Thoracic aorta (tissue), 2 donors: ENCODE measurements at places on chromosomes 6 and 20.

DNA sequence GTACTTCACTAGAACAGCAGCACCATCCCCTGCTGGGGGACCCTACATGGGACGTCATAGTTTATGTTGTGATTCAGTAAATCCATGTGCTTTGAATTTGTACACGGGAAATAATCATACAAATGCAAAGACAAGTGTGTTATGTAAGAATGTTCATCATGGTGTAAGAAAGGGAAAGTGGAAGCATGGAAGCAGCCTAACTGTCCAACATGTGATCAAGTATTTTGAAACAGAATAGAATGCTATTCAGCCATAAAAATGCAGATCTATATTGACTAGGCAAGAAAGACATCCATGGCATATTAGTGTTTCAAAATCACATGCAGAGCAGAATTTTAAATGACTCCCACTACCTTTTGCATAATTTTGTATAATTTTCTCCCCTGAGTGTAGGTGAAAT lies 117.6 kb downstream of the F13A1 start:
- no peak for DNase-seq

DNA sequence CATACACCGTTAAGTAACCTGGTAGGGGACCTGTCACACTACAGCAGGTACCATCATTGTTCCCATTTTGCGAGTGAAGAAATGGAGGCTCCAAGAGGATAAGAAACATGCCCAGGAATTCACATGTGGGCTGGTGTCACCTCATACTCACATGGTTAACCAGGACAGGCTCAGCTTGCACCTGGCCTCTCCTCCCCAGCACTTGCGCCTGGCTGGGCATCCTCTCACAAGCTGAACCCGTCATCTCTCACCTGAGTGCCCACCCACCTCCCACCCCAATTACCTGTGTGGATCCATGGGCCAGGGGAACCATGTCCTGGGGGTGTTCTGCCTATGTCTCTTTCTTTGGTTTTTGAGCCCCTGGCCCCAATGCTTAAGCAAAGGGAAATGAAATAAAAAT lies 1.5 kb downstream of the SFTA2 start:
- no peak for DNase-seq

- no peak for DNase-seq
These were observed 120.0 kb downstream of the SIM1 start for GRCh38 chr6:100344761-100345160.

GRCh38 chr6:168374051-168374502 lies 54.5 kb upstream of the DACT2 start:
- DNase-seq, result no peak

DNA sequence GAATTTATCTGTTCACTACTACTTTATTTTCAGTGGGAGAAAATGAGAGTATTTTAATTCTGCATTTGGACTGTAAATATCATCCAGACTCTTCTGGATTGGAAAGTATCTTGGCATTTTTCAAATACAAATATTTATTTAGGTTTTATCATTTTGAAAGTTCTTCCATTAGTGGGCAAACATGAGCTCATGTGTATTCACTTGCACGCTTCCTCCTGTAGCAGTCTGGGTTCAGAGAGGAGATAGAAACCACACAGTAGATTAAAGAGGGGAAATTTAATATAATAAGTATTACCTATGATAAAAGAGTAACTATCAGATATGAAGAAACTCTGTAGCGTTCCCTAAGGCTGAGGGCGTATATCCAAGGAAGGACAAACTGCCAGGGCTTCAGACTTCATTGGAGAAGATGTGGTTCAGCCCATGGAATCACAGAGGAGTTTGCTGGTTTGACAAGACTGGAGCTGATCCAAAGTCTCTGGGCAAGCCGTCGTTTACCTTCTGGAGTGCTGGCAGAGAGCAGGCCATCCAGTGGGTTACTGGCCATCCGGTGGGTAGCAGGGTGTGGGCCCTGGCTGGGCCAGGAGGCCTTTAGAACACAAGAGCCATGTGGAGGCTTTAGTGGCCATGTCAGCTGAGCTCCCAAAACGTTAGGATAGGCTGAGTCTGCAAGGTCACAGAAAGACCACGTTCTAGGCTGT lies 44.3 kb downstream of the KCNS1 start:
- no peak for DNase-seq

- DNase-seq, result no peak
These were observed 15.6 kb downstream of the JAG1 start for GRCh38 chr20:10658051-10658823.
